ENCODE measurements at places on chromosomes 6 and 20.

DNA sequence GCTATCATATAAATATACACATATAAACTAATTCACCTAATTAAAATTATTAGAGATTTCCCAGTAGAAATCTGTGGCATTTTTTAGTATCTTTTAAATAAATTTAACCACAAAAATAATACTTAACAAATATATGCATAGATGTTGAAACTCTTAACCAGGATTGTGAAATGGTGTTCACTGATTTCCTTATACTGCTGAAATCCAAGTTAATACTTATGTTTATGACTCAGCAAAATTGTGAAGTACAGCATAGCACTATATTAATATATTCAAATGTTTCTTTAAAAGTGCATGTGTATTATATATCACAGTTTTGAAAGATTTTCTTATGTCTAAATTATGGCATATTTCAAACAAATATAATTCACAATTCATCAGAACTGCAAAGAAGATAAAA, 328.2 kb upstream of the MANEA start:
- DNase-seq: no peak

DNA sequence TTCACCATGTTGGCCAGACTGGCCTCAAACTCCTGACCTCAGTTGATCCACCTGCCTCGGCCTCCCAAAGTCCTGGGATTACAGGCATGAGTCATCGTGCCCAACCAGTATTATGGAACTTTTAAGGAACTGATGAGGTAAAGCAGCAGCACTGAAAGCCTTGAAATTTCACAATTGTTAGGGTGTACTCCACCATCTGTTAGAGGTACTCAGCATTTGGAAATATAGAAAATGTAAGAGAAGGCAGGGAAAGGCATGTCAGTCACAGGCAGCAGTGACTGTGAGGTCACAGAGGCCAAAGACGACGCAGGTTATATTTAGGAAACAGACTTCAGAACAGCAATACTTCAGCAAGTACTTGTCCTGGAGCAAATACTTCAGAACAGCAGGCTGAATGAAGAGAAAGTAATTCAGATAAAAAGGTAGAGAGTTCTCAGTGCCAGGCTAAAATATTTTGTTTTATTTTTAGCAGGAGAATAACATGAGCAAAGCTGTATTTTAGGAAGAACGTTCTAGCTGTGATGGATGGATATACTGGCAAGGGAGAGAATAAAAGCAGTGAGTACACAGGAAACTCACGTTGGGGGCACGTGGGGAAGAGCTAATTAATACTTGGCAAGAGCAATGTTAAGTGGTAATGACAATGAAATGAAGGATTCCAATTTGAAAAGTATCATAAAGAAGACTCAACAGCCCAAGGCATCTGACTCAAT, 67.2 kb downstream of the DTNBP1 start:
- no peak for DNase-seq

DNA sequence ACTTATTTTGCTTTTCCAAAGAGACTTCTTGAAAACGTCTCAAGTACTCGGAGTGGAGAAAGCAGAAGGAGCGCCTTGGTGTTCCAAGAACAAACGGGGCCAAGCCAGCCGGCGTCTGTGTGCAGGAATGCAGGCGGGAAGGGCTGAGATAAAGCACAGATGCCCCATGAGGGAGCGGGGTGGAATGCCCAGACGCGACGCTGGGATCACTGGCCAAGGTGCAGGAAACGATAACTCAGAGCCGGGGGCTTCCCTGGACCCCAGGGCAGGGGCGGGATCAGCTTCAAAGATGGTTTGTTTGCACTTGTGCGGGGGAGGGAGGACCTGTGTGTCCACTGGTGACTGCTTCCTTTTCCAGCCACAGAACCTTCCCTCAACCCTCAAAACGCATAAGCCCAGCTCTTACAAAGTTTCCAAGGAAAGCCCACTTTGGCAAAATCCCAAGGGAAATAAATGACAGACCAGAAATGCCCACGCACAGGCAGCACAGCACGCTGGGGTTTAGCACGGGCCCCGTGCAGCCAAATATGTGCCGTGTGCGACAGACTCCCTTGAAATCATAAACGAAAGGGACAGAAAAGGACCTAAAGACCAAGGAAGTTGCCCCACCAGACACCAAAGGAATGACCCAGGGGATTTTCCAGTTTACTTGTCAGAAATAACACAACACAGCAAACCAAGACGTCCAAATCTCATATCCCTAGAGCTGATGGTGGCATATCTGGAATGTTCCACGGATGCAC, 113.9 kb downstream of the NFATC2 start:
- DNase-seq: no peak

DNA sequence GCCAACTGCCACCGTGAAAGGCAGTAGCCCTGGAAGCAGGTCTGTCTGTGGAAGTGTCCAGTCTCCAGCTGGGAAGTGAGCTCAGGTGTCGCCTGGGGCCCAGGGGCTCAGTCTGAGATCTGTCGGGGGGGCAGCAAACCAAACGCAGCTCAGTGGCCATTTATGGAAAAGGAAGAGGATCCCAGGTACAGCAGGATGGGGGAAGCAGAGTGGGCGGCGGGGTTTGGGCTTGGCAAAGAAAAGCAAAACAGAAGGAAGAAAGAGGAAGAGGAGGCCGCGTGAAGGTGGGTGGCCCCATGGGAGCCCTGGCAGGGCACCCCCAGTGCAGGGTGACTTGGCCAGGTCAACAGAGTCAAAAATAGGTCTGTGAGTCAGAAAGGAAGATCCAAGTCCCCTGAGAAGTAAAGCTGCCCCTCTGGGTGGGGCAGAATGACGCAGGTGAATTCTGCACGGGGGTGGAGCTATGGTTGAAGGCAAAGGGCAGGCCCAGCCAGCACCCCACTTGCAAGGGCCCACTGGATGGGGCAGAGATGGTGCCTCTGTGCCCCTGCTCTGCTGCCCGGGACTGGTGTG, 5.3 kb downstream of the PXDC1 start:
- DNase-seq: no peak

DNA sequence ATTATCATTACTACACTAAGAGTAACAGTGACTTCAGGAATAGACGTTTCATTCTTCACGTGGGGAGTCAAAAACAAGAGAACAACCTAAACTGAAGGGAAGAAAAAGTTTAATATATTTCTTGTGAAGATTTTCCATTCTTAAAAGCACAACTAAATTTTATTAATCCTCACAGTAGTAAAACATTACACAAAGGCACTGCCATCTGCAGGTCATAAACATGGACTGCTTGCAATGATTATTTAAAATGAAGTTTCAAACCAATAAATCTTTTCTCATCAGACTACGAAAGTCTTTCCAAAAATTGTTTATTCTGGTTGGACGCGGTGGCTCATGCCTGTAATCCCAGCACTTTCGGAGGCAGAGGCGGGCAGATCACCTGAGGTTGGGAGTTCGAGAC, 2.6 kb downstream of the NCOA5 start:
- DNase-seq: no peak

DNA sequence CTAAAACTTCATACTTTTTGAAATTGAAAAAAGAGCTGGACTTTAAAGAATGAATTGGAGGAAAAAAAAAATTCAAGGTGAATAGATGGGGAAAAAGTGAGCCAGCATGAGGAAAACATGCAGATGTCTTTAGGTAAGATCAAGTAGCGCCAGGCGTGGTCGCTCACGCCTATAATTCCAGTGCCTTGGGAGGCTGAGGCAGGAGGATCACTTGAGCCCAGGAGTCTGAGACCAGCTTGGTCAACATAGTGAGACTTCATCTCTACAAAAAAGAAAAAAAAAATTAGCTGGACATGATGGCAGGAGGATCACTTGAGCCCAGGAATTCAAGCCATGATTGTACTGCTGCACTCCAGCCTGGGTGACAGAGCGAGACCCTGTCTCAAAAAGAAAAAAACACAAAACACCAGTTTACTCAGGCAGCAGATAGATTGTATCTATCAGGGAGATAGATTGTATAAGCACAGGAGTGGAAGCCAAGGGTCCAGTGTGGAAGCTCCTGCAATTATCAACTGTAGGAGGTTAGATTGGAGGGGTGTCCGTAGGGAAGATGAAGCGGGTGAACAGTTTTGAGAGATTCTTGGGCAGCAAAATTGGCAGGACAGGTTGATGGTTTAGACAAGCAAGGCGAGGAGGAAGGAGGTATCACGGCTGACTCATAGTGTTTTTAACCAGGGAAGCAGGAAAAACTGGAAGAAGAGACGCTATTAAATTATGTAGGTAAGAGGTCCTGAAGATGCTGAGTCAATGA, 97.6 kb upstream of the ZNF217 start:
- no peak for DNase-seq

DNA sequence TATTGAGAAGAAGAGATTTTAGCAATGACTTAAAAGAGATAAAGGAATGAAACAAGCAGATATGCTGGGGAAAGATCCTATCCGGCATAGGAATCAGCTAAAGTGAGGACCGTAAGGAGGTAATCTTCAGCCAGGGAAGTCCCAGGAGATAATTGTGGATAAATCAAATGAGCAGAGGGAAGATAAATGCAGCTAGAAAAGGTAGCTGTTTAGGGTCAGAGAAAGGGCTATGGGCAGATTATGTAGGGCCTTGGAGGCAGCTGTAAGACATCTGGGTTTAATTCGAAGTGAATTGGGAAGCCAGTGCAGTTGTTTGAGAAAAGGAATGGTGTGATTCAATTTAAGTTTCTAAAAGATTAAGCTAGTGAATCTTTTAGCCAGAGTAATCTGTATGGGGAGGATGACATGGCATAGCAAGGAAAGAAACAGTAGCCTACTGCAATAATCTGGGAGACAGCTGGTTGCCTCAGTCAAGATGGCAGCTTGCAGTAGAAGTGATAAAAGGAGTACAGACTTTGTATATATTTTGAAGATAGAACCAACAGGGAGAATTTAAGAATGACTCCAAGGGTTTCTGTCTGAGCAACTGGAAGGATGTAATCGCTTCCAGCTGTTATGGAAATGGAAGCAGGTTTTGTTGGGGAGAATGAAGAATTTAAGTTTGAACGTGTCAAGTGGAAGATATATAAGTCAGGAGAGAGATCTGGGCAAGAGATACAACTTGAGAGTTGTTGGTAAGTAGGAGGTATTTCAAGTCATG, 552.3 kb upstream of the FLRT3 start:
- no peak for DNase-seq

GRCh38 chr20:3430376-3431069, 23.1 kb upstream of the DNAAF9 start:
- DNase-seq: no peak

- no peak for DNase-seq
These were observed 12.3 kb downstream of the BTBD3 start for GRCh38 chr20:11929947-11930346.

Measured in GM04504 (cell line).